Stimulated activated CD4-positive, alpha-beta T cell treated with anti-CD3 and anti-CD28 coated beads, Interleukin-15, amount 100 ng/mL, for 1 hour (primary cell): ENCODE measurements at places on chromosomes 6 and 20.

DNA sequence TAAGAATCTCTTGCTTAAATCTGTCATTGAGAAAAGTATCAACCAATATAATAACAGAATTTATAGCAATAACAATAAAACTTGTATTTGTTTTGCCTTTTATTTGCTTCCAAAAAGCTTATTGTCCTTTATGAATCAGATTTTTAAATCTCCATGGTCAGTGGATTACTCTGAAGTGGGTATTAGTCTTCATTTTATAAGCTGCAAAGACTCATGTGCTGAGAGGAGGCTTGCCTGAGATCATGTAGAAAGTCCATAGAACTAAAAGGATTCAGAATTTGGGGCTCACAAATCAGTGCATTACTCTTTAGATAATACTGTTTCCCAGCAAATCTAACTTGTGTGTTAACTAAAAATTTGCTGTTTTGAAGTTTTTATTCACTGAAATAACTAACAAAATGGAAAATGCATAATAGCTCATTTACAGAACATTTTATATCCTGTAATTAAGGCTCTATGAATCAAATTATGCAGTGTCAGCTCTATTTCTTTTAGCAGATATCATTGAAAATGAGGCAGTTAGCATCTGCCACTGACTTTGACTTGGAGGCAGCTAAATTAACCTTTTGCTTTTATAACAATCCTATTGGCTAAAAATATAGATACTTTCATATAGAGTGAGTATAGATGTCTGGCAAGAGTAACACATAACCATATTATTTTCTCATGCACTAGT lies 781.1 kb upstream of the CITED2 start:
- DNase-seq = no peak

- no peak for DNase-seq
Observed at GRCh38 chr6:8075185-8075584, 11.0 kb upstream of the BLOC1S5 start.

- no peak for DNase-seq
Observed at GRCh38 chr20:60765821-60766403, 486.1 kb upstream of the CDH4 start.

DNA sequence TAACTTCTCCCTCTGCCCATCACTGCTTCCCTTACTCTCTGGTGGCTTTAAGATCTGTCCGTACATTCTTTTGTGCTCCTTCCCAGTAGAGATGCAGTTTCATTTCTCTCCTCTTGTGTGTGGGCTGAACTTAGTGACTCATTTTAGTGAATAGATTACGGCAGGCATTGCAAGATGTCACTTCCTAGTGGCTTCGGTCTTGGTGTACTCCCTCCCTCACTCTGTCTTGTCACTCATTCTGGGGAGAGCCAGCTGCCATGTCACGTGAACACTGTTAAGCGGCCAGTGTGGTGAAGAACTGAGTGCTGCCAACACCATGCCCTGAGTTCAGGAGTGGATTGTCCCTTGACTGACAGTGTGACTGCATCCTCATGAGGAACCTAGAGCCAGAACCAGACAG lies 115.9 kb downstream of the OTOR start:
- DNase-seq = no peak

DNA sequence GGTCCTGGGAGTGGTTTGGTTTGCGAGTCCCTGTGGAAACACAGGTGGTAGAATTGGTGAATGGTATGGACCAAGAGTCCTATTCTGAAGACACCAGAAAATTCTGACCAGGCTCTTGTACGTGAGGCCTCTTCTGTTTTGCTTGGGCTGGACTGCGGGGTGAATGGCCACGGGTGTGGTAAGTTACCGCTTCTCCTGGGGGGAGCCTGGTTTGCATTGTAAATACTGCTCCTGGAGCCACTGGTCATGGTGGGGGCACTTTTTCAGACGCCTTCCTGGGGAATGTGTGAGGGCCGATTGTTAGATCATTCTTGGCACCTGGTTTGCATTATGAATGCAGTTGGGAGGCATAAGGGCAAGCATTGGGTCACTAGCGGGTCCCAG lies 25.4 kb upstream of the EPB41L1 start:
- no peak for DNase-seq

DNA sequence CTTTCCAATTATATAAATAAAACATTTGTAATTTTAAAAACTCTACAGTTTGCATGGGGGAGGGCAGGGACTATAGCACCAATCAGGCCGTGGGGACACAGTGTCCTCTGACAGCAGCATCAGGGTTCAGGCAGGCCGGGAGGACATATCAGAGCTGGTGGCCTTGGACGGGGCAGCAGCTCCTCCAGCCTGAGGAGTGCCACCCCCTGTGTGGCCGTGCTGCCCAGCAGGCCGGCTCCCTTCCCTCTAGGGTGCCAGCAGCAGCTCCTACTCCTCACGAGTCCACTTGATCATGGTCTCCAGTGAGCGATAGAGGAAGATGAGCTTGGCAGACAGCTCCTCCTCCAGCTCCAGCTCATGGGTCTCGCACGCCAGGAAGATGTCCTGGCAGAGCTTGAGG lies 144.0 kb upstream of the PHACTR3 start:
- no peak for DNase-seq

DNA sequence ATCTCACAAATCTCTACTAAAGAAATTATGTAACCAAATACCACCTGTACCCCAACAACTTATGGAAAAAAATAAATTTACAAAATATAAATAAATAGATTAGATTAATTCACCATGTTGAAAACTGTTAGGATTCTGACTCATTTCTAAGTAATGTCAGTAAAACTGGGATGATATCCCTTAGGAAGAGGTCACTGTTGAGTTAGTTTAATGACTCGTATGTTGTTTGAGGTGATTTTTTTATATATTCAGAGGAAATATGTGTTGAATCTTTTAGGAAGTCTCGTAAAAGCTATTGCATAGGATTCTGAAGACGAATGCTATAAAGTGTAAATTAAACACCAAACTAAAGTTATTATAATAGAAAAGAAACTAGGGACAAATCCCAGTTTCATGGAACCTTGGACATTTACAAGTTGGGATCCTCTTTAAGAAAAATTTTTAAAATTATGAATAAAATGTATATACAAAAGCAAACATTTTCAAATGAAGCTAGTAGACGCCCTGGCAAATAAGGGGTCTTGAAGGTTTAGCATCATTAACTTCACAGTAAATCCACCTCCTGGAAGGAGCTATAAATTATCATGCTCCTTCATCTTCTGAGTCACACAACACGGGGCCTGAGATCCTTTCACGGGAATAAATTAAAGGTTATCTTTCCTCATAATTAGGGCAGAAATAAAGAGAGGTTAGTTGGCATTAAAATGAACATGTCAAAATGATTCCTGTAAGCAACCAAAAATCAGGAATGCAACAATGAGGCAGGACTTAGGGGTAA lies 37.0 kb upstream of the POU3F2 start:
- no peak for DNase-seq

DNA sequence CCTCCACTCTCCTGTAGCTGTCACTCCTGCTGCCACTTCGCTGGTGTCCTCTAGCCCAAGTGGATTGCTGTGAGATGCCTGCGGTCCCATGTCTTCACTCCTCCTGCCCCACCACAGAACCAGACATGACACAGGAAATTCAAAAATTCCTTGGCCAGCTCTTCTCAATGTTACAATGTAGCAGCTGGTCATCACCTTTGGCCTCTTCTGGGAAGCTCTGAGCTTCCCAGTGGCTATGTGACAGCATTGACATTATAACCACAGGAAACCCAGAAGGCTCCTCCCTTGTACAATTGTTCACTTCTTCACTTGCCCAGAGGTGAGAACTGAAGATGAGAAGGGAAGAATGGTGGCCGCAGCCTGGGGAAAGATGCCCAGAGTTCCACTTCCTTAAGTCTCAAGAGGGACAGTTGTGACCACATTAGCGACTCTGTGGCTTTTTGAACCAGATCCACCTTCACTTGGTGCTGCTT lies 76.1 kb upstream of the NAA20 start:
- DNase-seq = no peak

- DNase-seq = no peak
Observed at GRCh38 chr20:528923-529604, 14.5 kb downstream of the CSNK2A1 start.

- DNase-seq = no peak
Observed at GRCh38 chr6:113587078-113587699, 270.0 kb upstream of the MARCKS start.

DNA sequence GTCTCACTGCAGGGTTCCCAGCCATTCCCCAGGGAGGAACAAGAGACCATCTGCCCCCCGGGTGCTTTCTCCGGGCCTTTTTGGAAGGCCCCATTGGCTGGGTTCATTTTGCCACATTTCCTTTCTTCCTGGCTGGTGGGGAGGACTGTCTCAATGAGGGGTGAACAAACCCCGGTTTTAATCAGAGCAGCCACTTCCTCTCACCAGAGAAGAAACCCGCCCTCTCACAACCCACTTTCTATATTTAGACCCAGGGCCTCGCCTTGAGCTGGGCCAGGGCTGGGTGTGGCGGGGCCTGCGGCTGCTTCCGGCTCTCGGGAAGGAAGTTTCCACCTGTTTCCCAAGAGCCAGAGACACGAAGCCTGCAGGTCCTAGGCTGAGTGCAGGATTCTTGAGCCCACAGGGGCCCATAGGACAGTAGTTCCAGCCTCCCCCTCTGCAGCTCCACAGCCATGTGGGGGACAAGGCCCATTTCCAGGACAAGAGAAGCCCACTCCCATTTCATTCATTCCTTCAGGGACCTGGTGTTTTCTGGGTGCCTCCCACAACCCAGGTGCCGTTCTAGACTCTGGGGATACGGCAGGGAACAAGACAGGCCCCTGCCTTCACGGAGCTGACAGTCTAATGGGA lies 41.8 kb downstream of the RBM38 start:
- peak; percentile 37 for DNase-seq

GRCh38 chr6:5704708-5705107 lies 302.0 kb downstream of the NRN1 start:
- no peak for DNase-seq

- no peak for DNase-seq
Observed at GRCh38 chr6:12351672-12352071, 61.5 kb downstream of the EDN1 start.

- DNase-seq = no peak
Observed at GRCh38 chr6:20746024-20746423, 211.8 kb downstream of the CDKAL1 start.

GRCh38 chr20:58431134-58431533 lies 42.1 kb downstream of the VAPB start:
- no peak for DNase-seq

DNA sequence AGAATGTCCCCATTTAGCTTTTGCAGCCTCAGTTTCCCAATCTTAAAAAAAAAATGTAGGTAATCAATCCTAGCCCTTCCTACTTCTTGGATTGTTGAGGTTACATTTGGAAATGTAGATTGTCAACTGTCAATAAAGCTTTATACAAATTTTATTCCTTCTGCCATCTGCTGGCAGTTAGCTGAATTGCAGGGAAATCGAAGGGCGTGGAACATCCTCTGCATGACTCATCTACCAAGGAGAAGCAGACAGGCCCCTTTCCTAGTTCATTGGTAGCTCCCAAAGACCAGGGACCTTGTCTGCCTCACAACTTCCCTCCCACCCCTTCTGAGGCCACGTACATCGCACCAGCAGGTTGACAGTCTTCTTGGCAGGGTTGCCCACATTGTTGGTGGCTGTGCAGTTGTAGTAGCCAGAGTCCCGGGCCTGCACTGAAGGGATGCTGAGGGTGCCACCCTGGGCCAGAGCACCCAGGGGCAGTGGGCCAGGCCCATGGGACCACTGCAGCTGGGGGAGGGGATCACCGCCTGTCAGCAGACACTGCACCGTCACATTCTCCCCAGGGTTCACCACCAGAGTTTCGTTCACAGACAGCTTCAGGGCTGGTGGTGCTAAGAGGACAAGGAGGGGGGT lies 43.6 kb downstream of the MDGA1 start:
- DNase-seq = no peak

GRCh38 chr20:37413023-37413334 lies 67.0 kb downstream of the SRC start:
- DNase-seq = no peak

DNA sequence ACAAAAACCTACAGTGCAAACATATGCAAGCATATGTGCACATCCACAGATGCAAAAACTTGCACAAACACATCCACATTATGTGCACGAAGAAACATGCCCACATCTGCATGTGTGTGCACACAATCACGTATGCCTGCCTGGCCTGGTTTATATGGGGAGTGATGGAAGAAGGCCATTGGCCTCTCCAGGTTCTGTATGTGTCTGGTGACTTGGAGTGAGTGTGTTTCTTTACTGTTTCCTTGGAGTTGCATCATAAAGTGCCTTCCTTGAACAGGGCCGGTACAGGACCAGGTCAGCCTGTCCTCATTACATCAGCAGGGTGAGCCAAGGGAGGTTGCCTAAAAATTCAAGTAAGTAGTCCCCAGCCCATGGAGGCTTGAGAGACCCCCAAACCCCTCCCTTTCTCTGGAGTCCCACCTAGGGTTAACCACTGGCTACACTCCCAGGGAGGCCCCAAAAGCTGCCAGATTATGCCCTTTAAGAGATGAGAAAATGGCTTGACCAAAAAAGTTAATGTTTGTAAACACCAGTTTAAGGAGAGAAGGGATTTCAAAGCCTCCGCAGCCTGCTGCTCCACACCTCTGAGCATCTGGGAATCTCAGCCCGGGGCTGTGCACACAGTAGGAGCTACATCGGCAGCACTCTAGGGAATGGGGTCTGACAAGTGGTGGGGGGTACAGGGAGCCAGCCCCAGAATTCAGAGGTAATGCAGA lies 140.8 kb downstream of the VEGFA start:
- DNase-seq = no peak

- no peak for DNase-seq
Observed at GRCh38 chr6:72151742-72152141, 265.4 kb downstream of the RIMS1 start.

DNA sequence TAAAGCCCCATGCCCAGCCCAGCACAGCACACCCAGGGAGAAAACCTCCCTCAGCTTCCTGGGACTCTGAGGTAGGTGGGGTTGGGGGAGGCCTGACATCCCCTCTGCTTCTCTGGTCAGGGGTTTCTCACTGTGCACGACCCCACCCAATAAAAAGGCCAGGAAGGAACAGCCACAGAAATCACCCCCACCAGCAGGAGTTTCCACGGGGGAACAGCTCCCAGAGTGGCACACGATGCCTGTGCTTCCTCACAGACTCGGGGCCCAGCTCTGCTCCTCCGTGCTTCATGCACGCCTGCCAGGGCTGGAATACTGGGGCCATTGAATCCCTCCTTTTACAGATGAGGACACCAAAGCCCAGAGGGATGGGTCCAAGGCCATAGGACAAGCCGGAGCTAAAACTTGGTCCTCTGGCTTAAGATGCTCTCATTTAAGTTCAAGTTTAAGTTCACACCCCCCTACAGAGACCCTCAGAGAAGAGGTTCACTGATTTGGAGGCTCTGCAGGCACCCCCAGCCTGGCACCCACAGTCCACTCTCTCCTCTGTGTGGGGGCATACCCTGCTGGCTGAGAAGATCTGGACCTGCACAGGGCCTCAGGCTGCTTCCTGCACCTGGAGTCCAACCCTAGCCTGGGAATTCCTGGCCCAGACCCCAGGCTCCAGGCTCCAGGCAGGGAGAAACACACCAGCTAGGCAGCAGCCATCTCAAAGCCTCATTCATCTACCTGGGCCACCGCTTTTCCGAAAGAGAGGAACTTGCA lies 14.3 kb downstream of the ACSS1 start:
- no peak for DNase-seq
